ENCODE measurements at places on chromosomes 6 and 20.

DNA sequence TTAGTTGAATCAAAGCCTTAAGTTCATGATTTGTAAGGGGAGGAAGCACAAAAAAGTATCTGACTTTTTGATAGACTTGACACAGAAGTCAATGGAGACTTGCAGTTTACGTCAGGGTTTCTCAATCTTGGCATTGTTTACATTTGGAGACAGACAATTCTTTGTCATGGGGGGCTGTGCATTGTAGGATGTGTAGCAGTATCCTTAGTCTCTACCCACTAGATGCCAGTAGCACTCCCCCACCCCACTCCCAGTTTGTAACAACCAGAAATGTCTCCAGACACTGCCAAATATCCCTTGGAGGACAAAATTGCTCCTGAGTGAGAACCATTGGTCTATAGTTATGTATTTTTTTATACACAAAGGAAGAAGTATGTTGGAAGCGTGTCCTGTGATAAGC, 434.1 kb downstream of the RFPL4B start:
- no peak for DNase-seq

GRCh38 chr20:33672426-33673113, 1.7 kb downstream of the NECAB3 start:
- DNase-seq, result peak; percentile 18

DNA sequence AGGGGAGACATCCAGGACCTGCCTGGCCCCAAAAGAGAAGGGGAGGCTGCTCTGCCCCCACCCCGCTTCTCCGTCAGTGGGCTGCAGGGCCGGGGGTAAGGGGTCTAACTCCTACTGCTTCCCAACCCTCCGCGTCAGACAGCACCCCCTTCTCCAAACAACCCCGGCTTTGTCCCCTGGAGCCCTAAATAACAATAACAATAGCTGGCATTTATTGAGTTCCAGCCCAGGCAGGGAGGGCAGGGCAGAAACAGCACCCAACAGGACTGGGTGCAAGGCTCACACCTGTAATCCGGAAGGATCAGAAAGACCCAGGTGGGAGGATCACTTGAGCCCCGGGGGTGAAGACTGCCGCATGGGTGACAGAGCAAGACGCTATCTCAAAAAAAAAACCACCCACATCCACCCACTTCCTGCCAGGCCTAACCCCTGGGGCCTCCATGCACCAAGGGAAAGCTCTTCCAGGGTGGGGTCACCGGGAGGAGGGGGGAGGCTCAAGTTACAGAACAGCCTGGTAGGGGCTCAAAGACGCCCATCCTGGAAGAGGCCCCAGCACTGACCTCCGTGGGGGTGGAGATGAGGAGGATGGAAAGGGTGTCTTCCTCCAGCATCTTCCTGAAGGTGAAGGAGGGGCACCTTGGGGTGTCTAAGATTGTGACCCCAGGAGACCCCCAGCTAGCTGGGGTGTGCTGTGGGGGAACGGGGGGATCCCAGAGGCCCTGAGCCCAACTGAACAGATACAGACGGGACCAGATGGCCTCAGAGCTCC, 1.3 kb upstream of the FNDC11 start:
- no peak for DNase-seq

- DNase-seq, result no peak
These were observed 38.3 kb upstream of the PKIB start for GRCh38 chr6:122571888-122572287.
